T-helper 22 cell (primary cell): ENCODE measurements at places on chromosomes 2 and 18.

DNA sequence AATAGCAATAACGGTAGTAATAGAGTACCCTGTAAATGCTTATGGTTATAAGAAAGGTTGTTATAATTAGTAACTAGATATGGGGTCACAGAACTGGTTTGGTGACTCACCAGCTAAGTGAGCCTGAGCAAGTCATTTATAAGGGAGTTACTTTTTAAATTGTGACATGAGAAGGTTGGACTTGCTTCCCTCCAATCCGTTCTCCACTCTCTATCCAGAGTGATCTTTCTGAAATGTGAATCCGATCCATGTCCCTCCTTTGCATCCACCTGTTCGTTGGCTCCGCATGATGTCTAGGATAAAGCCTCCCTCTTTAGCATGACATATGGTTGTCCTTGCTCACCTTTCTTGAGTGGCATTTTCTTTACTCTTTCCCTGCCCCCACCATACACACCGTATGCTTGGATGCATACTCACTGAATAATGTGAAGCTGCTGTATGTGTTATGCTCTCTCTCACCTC lies 83.1 kb downstream of the CDC42EP3 start:
- no peak for DNase-seq

GRCh38 chr2:227447606-227448005 lies 24.4 kb upstream of the AGFG1 start:
- DNase-seq, result no peak

DNA sequence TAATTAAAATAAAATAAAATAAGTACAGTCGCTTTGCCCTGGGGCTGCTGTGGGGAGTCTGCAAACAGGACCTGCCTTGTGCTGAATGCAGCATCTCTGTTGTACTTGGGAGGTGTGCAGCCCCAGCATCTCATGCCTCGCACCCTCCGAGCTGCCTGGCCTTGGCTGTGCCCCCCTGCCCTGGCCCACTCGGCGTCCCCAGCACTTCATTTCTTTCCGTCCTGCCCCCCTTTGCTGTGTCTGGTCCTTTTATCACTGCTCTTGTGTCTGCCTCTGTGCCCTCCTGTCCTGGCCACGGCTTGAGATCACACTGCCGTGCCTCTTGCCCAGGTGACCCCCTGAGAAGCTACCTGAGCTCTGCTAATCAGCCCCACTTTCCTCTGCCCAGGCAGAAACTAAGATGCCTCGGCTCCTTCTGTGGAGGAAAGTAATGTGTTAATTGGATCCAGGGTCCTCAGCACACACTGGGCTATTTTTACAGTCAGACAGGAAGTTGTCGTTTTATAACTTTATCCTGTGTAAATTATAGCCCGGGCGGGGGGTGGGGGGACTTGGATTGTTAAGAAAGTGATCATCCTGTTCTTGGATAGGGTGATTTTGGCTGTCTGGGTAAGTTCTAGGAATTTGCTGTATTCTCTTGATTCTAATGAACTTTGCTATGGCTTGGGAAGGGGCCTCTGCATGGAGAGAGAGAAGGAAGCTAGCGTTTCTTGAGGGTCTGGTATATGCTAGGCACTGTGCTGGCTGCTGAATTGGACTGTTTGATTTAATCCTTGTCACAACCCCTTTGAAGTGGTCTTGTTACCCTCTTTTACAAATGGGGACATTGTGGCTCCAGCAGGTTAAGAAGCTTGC lies 69.4 kb downstream of the AGAP1 start:
- DNase-seq, result no peak

GRCh38 chr2:228016402-228016801 lies 145.0 kb downstream of the DAW1 start:
- DNase-seq, result no peak

- DNase-seq, result no peak
Observed at GRCh38 chr2:187593098-187593497, 38.9 kb upstream of the TFPI start.
